ENCODE measurements at places on chromosomes 12 and 14.

- DNase-seq, result no peak
Measured at GRCh38 chr14:51844081-51844881, 16.1 kb upstream of the GNG2 start.

DNA sequence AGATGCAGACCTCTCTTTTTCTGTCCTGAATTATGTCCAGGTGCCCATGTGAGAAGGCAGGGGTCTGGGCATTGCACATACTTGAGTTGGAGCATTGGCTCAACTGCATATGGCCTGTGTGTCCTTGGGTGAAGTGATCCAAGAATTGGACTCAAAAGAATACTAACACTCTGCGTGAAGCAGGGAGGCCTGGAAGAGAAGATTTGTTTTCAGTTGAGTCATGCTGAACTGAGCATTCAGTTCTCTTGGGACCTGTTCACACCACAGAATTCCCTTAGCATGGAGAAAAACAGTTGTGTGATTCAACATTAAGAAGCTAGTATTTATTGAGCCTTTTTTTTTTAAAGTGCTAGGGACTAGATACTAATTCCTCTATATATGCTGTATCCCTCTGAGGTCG, 164.7 kb upstream of the TBX3 start:
- DNase-seq, result no peak

- no peak for DNase-seq
Measured at GRCh38 chr12:89756194-89756584, 47.6 kb upstream of the ATP2B1 start.

DNA sequence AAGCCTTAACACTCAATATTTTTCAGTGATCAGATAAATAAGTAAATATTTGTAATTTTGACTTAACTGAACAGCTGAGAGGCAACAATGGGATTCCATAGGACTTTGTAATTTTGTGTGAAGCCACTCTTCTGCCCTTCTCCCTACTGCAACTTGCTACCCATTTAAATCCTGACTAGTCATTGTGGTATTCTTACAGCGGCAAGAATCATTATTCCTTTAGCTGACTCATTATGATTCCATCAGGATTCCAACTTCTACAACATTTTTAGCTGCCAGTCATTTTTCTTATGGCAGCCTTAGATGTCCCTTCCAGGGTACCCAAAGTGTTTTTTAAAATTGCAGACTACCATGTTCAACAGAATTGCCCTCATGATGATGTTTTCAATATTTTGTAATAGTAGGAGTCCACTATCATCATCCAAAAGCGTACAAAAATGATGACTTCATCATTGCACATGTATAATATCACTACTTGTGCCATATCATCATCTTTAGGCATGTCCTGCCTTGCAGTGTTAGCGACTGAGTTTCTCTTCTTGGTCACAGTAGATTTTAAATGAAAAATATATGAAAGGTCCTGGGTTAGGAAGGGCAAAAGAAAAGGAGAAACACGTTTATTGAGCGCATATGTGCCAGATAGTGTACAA, 5.1 kb upstream of the MAGOHB start:
- DNase-seq, result no peak

DNA sequence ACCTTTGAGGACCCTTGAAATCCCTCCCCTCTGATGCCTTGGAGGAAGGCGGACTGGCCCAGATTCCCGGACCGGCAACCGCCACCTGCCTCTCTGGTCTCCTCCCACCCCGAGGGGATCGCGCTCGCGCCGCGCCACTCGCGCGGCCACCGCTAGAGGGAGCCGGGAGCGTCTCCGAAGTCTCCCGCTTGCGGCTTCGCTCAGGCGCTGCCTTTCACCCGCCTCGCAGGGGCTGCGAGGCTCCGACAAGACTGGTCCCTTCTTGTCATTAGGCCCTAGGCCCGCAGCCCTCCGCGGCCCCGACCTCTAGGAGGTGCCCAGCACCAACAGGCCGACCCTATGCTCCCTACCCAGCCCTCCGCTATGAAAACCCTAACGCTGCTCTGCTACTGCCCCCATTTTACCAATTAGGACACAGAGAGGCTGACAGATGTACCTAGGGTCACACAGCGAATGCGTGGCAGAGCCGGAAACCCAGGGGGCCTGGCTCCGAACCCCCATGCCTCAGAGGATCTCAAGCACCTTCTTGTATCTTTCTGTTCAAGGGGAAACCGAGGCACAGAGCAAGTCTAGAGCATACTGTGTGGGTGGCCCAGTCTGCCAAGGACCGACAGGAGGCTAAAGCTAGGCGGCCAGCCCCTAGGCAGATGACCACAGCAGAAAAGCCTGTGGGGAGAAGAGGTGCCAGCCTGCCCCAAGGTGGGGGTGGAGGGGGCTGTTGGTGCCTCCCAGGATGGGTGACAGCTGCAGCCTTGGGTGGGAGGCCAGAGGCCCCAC, 21.4 kb upstream of the VSX2 start:
- DNase-seq, result peak; percentile 34

GRCh38 chr12:47686645-47687240, 19.1 kb downstream of the RPAP3 start:
- DNase-seq, result no peak

DNA sequence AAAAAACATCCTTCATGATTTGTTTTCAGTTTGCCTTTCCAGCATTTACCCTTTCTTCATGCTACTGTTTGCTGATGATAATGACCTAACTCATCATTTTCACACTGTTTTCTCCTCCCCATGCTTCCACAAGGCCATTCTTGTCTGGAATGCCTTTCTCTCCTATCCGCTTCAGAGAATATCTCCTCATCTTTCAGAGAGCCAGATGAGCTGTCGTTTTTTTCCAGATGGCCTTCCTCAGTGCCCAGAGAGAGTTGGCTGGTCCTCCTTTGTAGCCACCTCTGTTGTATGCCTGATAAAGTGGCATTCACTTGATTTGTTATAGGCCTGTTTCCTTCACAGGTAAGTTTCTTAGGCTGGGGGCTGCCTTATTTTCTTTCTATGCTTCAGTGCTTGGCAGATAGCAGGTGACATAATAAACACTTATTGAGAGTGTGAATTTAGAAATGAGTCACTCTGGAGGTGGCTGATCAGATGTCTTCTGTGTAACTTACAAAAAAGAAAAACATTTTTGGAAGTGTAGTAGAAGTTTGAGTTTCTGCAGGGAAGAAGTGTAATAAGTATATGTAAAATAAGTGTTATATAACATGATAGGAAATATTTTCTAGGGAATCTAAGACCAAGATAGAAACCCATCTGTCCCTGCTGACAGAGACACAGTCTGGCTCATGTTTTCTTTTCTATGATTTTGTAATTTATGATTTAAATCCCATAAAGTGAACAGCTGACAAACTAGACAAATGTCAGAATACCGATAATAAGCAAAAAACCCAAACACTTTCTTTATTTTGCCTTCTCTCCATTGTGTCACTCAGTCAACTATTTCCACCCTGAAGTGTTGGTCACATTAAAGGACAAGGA, 174.5 kb downstream of the DACT1 start:
- DNase-seq, result no peak

DNA sequence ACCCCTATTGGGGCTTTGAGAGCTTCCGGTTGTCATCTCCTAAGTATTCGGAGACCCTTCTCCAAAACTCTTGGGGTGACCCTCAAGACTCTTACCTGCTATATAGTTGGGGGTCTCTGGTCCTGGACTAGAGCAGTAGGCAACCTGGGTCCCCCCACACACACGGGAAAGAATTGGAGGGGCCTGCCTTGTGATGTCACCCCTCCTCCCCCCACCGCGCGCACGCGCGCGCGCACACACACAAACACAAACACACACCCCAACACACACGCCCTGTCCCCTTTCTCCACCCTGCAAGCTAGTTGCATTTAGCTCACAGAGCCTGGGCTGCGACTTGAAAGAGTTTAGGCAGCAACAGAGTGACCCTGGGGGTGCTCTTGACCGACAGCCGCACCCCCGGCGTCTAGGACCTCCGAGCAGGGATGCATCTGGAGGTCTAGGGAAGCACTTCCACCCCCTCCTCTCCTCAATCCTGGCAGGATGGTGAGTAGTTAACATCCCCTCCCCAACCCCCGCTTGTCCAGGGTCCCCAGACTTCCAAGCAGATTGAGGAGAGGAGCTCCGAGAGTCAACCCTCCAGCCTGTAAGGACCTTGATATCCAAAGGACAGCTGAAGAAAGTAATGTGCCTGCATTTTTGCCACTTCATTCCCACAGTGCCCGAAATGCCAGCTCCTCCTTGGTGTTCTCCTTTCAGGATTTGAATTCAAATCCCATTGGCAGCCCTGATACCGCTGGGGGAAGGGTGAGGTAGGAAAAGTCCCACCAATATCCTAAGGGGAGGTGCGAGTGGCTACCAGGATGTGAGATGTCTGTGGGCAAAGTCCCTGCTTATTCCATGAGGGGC, 1.4 kb upstream of the DNAJC14 start:
- DNase-seq, result peak; percentile 30

DNA sequence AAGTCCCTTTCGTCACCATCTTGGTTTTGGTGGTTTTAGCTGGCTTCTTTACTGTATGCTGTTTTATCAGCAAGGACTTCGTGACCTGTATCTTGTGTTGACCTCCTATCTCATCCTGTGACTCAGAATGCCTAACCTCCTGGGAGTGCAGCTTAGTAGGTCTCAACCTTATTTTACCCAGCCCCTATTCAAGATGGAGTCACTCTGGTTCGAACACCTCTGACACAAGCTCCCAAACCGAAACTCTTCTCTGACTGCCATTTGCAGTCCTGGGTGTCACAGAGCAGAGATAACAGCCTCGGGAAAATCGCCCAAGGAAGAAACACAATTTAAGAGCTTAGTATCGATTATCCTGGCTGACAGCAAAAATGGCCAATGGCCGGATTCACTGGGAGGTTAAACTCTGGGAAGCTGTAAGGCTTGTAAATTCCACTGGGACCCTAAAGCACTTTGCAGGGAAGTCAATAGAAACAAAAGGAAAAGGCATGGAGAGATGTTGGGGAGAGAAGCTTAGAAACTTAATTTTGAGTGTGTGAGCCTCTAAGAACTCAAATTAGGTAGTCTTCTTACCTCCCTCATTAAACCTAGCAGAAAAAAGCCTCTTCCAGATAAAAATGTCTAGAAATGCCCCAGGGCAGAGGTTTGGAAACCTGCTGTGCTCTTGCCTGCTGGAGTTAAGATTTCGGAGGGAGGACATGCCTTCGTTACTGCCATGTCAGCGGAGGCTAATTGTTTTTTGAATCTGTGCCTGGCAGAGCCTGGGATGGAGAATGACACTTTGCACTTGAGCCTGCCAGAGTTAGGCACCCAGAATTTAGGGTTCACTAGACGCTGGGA, 56.5 kb upstream of the RPH3A start:
- DNase-seq, result no peak

DNA sequence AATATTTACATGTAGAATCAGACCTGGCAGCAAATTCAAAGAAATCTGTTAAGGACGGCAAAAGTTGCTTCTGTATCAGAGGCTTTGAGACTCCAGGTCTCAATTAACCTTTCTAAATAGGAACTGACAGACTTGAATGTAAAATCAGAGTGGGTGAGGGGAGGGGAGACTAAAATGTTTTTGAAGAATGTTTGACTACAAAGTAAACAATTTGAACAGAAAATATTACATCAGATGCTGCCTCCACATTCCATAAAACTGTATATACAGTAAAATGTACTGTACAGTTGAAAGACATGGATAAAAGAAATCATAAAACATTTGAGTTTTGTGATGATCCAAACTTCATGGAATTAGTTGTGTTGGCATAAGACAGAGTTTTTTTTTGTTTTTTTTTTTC, 49.5 kb upstream of the POC1B start:
- DNase-seq, result no peak

GRCh38 chr12:21655591-21655990, 2.1 kb downstream of the LDHB start:
- DNase-seq, result no peak

DNA sequence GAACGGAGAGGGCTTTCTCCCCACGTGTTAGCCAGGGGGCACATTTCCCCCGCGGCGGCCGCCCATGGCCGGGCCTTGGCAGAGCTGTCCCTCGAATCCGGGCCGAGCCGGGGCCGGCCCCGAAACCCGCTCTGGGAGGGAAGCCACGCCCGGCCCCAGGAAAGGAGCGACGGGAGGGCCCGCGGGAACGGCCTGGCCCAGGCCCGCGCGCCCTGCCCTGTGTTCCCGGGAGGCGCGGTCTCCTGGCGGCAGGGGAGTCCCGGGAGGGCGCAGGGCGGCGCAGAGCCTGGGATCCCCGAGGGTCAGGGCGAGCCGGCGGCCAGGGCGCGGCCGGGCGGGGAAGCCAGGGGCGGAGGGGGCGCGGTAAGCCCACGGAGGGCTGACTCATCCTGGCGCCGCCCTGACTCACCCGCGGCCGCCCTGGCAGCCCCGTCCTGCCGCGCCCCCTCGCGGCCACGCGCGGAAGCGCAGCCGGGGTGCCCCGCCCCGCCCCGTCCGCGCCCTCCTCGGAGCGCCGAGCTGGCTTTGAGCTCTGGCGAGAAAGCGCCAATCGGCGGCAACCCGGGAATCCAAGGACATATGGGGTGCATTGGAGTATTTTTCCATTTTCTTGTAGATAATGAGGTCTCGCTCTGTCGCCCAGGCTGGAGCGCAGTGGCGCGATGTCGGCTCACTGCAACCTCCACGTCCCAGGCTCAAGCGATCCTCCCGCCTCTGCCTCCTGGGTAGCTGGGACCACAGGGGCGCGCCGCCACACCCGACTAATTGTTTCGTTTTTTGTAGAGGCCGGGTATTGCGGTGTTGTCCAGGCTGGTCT, 31.8 kb upstream of the PLEKHG6 start:
- peak; percentile 67 for DNase-seq

DNA sequence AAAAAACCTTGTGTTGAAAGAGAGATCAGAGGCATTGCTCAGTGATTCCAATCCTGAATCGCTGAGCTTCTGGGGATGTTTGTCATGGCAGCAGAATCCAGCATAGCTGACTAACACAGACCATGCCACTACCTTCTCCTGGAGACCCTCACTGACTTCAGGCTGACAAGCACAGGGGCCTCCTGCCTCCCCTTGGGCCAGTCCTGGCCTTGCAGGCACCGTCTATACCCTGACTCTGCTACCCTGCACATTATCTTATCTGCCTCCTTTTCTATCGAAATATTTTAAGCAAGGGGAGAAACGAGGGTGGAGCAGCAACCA, 139.8 kb downstream of the KIF26A start:
- DNase-seq, result no peak

- DNase-seq, result no peak
Measured at GRCh38 chr12:84793558-84794367, 118.8 kb downstream of the SLC6A15 start.

- no peak for DNase-seq
Measured at GRCh38 chr12:49939707-49940106, 10.8 kb upstream of the AQP2 start.

GRCh38 chr14:71947947-71948500, 15.8 kb downstream of the RGS6 start:
- DNase-seq, result no peak

GRCh38 chr14:104967386-104968152, 10.6 kb downstream of the AHNAK2 start:
- no peak for DNase-seq

GRCh38 chr14:101797856-101798255, 36.3 kb downstream of the PPP2R5C start:
- no peak for DNase-seq

- no peak for DNase-seq
Measured at GRCh38 chr14:65045709-65046108, 56.6 kb downstream of the MAX start.
